ENCODE measurements at places on chromosomes 6 and 20.

GRCh38 chr6:1130709-1131108, 181.2 kb upstream of the FOXQ1 start:
- peak; percentile 60 for DNase-seq

GRCh38 chr6:158011980-158012566, 30.4 kb downstream of the SYNJ2 start:
- DNase-seq = no peak

GRCh38 chr6:4939241-4939640, 64.6 kb downstream of the RPP40 start:
- no peak for DNase-seq

DNA sequence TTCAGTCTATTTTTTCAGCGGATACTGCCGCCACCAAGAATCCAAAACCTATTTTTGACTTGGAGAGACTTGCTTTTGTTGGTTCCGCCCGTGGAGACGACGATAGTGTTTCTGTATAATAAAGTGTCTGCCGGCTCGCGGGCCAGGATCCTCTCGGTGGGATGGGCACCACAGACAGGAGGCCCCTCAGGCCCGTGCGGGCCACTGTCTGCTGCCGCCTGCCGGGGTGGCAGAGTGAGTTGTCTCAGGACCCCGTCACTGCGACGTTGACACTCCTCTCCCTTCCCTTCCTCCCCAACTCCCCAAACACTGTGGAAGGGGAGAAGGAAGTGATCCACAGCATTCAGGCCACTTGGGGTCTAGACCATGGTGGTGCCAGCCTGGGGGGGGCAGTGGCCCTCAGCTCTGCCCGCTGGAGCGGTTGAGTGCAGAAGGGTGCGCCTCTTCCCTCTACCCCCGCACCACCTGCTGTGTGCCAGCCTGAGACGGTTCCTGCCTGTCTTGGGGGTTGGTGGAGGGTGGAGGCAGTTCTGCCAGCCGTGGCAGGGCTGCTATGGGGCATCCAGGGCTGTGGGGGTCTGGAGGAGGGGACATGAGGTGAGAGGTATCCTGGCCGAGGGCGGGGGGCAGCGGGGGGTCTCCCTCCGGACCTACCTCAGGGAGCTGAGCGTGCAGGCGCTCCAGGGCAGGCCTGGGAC, 17.5 kb downstream of the RBM38 start:
- DNase-seq = peak; percentile 22

GRCh38 chr6:47587493-47587892, 109.9 kb downstream of the CD2AP start:
- no peak for DNase-seq

GRCh38 chr6:13113981-13114593, 214.2 kb downstream of the TBC1D7 start:
- no peak for DNase-seq

DNA sequence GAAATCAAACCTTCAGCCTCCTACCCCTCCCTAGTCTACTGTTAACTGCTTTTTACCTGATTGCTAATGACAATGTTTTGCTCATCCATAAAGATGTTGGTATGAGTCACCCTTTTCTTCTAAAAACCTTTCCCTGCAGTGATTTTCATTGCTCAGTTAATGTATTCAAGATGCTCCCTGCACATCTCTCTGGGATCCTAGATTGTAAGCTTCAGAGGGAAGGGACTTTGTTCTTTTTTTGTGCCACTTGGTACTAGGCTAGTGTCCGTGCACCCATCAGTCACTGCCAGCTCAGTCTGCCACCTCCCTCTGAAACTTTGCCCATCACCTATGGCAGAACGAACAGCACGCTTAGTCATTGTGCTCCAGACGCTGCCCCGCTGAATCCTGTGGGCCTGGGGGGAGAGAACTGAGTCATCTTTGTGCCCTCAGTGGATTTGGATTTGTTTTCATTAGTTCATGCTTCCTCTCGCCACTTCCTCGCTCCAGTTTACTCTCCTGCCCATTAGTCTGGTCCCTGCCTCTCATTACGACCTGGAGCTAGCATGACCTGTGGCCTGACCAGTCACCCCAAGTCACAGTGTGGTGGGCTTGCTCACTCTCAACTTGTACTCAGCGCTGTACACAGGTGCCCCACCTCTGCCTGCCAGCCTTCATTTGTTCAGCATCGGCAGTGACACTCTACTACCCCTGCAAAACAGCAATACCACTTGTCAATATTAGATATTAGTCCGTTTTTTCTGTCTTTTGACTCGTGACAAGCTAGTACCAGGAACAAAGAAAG, 78.0 kb upstream of the TMEM181 start:
- no peak for DNase-seq

DNA sequence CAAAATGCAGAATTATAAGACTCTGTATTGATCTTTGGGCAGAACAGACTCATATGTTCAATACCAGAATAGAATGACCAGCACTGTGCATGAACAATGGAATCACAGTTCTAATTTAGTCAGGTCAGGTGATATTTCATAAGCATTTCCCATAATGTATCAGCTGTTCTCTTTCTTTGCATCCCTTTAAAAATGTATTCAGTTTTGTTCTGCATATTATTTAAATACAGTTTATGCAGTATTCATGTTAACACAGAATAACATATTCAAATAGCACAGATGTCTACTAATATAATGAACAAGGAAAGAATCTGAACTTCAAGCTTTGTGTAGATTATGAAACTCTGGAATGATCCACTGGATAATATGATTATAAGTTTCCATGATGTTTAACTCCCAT, 128.5 kb downstream of the LAMP5 start:
- no peak for DNase-seq

DNA sequence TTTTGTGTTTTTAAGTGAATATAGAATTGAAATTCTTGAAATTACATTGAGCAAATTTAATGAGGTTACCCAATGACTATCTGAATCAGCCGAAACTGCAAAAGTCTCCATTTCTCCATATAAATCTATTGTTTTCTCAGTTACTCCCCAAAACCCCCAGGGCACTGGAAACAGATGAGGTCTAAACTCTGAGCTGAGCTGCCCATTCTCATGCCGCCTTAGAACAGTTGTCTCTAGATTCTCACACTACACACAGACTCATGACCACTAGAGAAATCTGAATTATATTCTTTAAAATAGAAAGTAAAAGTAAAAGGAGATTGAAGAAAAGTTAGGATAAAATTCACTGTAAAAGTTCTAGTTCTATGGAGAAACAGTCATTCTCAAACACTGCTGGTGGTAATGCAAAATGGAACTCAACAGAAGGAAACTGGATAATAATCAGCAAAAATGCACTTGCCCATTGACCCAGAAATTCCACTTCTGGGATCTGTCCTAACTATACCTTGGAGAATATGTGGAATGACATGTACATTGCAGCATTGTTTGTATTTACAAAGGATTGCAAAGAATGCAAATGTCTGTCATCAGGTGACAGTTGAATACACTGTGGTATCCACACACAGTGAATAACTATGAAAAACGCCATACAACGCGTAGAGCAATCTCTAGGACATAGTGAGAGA, 125.5 kb downstream of the IPCEF1 start:
- DNase-seq = no peak

- DNase-seq = no peak
These were observed 42.1 kb downstream of the PLCB4 start for GRCh38 chr20:9110916-9111432.

All from left ventricle myocardium superior (tissue), 1 donor.